ENCODE measurements at places on chromosomes 2 and 18. TPM values are rescaled to one million over a fixed set of nuclear protein-coding genes. Genes with fewer than 3 reads are reported as not detected.

DNA sequence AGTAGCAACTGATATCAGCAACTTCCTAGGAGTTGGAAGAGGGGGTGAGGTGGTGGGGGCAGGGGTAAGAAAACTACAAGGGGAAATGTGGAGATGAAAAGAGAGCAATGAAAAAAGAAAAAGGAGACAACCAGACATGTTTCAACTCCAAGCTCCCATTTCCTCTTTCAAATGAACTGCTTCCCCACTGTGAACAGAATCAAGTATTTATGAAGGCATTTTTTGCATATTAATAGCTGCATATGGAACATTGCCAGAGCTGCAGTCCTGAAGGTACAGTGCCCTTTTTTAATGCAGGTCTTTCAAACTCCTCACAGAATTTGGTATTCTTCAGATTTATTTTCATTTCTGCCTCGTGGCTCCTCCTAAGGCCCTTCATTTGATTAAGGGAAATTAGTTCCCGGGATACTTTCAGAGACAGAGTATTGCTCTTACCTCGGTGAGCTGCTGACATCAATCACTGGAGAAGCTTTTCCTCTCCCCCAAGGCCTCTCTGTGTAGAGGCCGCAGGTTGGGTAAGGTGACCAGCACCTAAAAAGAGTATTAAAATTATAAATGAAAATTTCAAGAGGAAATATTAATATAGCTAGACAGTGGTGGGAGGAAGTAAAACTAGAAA lies 68.4 kb downstream of the KIAA2012 start:
- DNase-seq: no peak

DNA sequence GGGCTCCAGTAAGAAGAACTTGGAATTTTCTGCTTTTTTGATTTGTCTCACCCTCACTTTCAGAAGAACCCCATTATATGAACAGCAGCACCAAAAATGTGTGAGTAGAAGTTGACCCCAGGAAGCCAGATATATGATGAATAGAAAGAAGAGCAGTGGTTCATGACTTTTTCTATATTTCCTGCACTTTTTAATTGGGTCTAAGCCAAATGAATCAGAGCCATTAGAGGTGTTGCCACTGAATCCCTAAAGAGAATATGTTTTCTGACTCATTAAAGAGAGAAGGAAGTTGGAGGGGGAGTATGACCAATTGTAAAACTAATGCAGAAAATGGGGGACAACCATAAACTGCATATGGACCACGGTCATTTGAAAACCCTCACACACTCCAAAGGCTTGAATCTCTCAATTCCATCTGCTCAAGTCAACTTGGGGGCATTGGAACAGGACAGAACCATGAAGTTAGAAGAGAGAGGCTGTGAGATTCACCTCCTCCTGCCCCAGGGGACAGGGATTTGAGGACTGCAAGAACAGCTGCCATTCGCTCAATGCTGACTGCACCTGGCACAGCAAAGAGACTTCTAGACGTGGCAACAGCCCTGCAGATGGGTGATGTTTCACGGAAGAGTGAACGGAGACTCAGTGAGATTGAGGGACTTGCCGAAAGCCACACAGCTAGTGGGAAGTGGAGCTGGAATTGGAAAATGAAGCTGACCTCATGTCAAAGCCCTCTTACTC lies 3.0 kb downstream of the DAPL1 start:
- no peak for DNase-seq

DNA sequence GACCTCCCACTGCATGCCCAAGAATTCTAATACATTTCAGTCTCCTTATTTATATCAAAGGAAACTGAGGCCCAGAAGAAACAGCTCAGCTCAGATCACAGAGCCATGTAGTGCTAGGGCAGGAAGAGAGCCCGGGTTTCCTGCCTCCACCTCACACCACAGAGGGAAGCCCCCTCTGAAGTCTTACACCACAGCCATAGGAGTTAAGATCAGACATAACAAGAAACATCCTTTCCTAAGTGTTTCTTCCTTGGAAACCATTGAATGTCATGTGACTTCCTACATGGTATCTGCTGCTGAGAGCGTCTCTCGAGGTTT lies 102.1 kb downstream of the MTCL1 start:
- no peak for DNase-seq

DNA sequence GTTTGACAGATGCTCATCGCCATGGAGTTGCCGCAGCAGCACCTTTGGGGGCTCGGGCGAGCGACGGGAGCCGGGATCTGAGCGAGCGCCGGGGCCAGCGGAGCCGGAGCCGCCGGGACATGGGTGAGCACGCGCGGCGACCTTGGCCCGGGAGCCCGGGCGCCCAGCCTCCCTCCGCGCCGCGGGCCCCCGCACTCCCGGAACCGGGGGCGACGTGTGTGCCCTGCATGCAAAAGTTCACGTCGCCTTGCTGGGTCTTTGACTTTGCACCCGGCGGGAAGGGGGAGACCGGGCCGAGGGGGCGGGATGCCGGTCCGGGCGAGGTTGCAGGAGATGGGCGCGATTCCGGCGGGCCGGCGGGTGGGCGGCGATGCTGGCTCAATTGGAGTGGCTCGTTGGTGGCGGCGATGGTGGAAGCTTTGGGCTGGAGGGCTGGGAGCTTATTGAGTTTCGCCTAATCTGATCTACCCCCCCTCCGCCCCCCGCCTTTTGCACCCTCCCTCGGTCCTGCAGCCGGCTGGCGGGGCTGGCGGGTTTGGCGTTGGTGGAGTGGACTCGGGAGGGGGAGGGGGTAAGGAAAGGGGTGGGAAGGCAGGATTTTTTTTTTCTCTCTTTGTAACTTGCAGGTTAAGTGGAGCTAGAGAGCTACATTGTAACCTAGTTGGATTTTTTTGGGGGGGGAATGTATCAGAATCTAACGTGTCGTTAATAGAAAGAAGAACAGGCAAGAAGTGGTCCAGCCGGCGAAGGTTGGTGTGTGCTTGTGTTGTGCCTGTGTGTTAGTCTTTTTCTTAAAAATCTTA lies at the start of gene SETBP1:
Gene SETBP1 (plus strand): TSS at position 616 of the 803 bp plus-strand sequence. CDS start 20,459 bp downstream, outside the sequence.
- DNase-seq: peak; percentile 48

- no peak for DNase-seq
Measured at GRCh38 chr2:15745907-15746702, 154.4 kb downstream of the DDX1 start.

DNA sequence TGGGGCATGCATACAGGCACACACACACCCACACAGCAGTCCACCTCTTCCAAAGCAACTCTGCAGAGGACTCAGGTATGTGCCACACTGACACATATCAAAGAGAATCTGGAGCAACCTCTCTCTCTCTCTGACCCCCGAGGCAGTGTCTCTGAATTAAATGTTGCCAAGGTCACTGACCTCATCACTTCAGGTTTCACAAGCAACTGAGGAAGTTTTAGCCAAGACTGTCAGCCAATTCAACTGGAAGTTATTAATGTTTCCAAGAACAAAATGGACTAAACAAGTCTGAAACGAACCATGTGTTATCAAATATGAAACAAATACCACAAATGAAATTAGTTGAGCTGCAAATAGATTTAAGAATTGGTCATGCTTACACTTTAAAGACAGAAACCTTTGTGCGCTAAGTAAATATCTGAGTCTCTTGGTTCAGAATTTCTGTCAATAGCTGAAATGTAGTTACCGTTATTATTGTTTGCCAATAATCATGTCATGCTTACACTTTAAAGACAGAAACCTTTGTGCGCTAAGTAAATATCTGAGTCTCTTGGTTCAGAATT lies 86.1 kb downstream of the SLC25A12 start:
- no peak for DNase-seq

GRCh38 chr2:108182489-108182888 lies 57.3 kb upstream of the SULT1C3 start:
- peak; percentile 68 for DNase-seq

- DNase-seq: no peak
Measured at GRCh38 chr18:12011957-12012549, 30.7 kb downstream of the IMPA2 start.

DNA sequence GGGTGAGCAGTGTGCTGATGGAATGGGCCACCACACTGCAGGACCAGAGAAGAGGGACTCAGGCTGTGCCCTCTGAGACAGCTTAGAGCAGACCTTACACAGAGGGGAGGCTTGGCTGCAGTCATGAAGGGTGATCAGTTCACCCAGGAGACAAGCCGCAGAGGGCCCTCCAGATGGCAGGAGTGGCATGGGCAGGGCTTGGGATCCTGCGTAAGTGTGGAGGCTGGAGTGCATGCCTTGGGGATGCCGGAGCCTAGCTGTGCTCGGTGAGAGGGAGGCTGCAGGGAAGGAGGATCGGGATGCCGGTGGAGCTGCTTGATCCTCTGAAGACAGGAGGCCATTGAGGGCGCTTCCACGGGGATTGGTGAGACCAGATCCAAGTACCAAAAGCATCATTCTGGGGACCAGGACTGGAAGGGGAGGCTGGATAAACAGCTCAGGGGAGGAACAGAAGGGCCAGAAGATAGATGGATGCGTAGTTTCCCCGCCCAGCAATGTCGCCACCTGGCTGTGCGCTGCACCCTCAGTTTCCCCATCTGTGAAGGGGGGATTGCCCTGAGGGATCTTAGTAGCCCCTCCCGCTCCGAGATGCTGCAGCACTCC lies 163.4 kb downstream of the INHBB start:
- no peak for DNase-seq

DNA sequence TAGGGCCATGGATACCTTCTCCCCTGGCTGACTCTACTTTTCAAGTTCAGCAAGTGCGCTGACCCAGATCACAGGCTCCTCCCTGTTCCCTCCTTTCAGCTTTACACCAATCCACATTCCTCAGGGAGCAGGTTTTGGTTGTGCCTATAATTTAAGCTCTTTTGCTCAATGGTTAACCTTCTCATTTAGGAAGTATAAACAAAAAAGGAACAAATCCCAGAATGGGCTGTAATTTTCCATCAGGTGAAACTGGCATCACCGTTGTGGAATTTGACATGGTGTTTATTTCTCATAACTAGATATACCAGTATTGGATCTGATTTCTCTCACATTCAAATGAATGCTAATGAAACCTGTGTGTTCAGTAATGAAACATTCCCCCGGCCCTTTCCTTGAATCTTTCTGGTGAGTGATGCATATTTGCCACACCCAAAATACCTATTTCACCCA lies 13.6 kb downstream of the STRN start:
- peak; percentile 83 for DNase-seq

- DNase-seq: no peak
Measured at GRCh38 chr2:144730711-144731110, 210.8 kb upstream of the ZEB2 start.

DNA sequence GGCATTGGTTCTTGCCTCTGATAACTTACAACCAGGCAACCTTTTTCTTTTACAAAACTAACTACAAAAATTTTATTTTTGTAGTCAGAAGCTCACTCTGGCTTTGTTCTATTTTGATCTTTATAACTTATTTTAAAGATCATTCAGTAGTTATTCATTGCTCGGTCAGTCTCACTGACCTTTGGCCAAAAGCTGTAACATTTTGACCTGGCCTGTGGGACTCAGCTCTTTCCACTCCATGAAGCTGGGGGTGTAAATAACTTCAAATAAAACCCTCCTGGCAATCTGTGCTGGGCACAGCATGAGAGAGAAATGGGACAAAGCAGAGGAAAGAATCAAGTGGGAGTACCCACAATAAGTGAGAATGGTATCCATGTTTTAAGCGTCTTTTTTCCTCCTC lies 380.7 kb downstream of the SETBP1 start:
- no peak for DNase-seq

GRCh38 chr2:164734196-164734595 lies 107.4 kb downstream of the COBLL1 start:
- DNase-seq: no peak

DNA sequence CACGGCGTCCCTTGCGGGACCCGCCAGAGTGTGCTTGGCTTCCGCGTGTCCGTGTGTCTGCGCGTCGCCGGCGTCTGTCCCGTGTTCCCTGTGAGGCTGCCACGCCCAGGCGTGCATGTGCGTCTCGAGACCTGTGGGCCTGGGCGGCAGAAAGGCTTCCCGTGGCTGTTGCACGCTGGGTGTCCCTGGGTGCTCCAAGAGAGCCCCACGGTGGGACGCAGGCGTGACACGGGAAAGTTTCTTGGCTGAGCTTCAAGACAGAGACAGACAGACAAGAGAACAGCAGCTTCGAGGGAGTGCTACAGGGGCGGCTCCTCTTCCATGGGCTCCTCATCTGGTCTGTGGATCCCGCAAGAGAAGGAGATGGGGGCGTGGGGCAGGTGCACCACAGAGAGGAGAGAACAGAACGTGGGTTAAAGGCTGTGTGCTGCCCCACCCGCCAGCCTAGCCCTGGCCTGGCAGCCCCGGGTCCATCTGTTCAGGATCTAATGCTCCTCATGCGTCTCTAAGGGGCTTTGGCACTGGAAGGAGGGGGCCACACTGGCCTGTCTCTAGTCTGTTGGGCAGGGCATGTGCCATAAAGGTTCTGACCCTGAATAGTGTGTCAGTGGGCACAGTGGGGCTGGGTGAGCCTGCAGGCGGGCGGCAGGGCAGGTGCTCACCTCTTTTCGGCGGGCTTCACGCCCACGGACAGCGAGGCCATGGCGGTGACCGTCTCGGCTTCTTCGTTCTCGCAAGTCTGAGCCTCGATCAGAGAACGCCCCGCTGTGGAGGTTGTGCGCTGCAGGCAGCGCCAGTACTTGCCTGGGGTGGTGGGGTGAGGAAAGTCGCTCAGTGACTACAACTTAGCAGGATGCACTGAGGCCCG lies 205.1 kb downstream of the TWIST2 start:
- DNase-seq: no peak

GRCh38 chr18:48540251-48541025 lies 1.6 kb downstream of the CTIF start:
- peak; percentile 29 for DNase-seq

- no peak for DNase-seq
Measured at GRCh38 chr2:66431846-66432587, 2.9 kb upstream of the MEIS1 start.

- no peak for DNase-seq
Measured at GRCh38 chr2:167049659-167050058, 161.4 kb downstream of the XIRP2 start.

PTH2R gene
- not detected for total RNA-seq

ESPNL gene
- not detected for total RNA-seq

CD207 gene
- not detected for total RNA-seq

LRRC30 gene
- total RNA-seq: not detected

IL37 gene
- 2.6 TPM for total RNA-seq

SNRNP200 gene
- 77.8 TPM for total RNA-seq

FZD7 gene
- 5.5 TPM for total RNA-seq

DPYSL5 gene
- not detected for total RNA-seq

CCDC102B gene
- total RNA-seq: 2.2 TPM

CPLX4 gene
- total RNA-seq: not detected

ANKRD62 gene
- total RNA-seq: not detected

All from PC-3 (cell line).